ENCODE measurements at places on chromosomes 4 and X. TPM values are rescaled to one million over a fixed set of nuclear protein-coding genes. Genes with fewer than 3 reads are reported as not detected.

DNA sequence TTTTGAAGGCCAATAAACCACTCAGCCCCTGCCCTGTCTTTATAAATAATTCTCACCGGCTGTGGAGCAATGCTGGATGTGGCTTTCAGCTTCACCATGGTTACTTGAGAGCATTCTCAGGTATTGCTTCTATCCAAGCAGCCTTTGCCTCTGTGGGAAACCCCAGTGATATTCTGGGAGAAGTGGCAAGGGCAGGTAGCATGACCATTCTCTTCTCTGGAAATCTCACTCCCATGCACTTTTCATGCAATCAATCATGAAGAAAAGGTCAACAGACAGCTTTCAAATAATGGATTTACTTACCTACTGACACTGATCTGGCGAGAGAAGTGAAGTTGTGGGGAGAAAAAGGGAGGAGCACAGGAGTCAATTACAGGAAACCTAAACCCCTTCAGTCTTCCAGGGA is 49.5 kb downstream of the UNC5C start:
- H3K36me3 ChIP-seq, result no peaks in the 10 kb centered on the region
- no peaks in the 10 kb centered on the region for H3K4me1 ChIP-seq
- H3K4me3 ChIP-seq, result no peak overlapping the region
- DNase-seq, result no peak

DNA sequence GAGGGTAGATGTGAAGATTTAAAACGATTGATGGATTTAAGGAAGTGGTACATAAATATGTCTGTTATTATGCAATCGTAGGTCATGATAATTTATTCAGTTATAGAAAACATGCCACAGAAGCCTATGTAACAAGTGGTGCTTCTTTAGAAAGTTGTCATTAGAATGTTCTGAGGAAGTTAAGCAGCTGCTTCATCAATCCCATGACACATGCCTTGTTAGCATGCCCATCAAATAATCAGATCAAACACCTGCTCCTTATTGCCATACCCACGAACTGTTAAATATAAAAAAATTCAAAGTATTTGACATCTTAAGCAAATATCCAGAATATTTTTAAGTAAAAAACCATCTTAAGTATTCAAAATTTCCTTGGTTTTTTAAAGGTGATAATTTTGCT is 76.4 kb upstream of the MYOZ2 start:
- H3K27ac ChIP-seq, result no peak overlapping the region
- H3K4me1 ChIP-seq, result no peaks in the 10 kb centered on the region
- DNase-seq, result no peak

GRCh38 chrX:3501833-3502535 is 155.5 kb upstream of the MXRA5 start:
- DNase-seq, result no peak
- no peaks in the 10 kb centered on the region for H3K36me3 ChIP-seq
- no peak overlapping the region for H3K27ac ChIP-seq

- no peaks in the 10 kb centered on the region for H3K36me3 ChIP-seq
- H3K4me3 ChIP-seq, result no peak overlapping the region
- no peak for DNase-seq
- no peak overlapping the region for H3K27ac ChIP-seq
- no peaks in the 10 kb centered on the region for H3K27me3 ChIP-seq
- no peaks in the 10 kb centered on the region for H3K4me1 ChIP-seq
Measured at GRCh38 chrX:13985697-13986435, 43.8 kb downstream of the GEMIN8 start.

The COX7B2 gene
- total RNA-seq, result not detected

The G6PD gene
- total RNA-seq, result 14.0 TPM
